ENCODE measurements at places on chromosomes 16 and 17.
A peak's percentile ranks its signal among the peaks of the same experiment; 100 is the strongest.

DNA sequence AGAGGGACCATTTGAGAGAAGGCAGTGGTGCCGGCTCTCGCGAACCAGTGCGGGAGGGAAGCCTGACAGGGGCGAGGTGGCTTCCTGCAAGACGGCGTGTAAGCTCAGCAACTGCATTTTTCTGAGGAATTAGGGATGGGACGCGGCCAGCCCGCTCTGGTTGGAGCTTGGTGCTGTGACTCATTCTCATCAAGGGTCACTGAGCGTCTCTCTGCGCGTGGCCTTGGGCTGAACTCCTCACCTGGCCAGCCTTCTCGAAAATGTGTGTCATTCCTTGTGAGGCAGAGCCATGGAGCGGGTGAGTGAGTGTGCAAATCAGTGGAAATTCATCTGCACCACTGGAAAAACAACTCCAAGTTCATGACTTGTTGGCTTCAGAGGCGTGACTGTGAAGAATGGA is 52.8 kb downstream of the NTN1 start:
- no peak for DNase-seq

GRCh38 chr17:45246861-45247428 is 14.9 kb downstream of the SPATA32 start:
- no peak for DNase-seq

DNA sequence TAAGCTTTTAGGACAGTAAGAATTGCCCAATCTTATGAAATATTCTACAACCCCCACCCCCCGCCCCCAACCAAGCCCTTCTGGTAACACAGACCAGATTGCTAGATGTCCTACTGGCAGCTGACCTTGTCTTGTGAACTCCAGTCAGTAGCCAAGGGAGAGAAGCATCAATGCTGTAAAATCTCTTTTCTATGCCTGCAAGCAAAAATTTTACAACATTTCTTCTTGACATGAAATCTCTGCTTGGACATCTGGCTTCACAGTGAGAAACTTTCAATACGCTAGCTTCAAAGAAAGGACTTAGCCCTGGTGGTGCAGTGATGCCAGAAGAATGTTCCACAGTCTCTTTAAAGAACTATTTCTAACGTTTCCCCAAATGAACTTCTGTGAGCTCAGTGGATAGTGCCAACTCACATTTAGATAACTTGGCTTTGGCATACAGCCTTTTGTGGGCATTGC is 169.3 kb upstream of the AXIN2 start:
- no peak for DNase-seq

DNA sequence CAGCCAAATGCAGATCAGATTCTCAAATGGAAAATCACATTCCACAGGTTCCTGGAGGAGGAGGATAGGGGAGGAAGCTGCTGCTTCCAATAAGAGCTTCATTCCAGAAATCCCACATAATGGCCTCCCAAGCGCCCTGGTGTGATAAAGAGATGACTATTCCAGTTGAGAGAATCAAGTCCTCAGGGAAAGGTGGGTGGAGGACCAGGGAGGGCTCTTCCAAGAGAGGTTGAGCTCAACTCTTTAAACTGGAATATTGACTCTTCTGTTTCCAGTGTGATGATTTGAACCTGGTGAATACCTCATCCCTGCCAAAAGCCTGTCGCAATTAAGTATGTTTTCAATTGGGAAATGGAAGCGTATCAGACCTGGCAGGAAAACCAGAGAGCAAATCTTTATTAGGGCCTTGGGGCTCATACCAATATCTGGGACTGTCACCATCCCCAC is 81.4 kb upstream of the DYNLRB2 start:
- DNase-seq: no peak

DNA sequence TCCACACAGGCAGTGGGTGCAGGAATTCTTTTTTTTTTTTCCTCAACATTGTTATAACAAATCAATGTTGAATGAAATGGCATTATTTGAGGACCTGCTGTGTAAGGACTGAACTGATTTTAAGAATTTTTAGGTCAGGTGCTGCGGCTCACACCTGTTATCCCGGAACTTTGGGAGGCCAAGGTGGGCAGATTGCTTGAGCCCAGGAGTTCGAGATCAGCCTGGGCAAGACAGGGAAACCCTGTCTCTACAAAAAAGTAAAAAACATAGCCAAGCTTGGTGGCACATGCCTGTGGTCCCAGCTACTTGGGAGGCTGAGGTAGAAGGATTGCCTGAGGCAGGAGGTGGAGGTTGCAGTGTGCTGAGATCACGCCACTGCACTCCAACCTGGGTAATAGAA is 12.4 kb downstream of the MPRIP start:
- DNase-seq: no peak

- DNase-seq: no peak
These were observed 238.0 kb upstream of the TBX2 start for GRCh38 chr17:61161615-61162134.

DNA sequence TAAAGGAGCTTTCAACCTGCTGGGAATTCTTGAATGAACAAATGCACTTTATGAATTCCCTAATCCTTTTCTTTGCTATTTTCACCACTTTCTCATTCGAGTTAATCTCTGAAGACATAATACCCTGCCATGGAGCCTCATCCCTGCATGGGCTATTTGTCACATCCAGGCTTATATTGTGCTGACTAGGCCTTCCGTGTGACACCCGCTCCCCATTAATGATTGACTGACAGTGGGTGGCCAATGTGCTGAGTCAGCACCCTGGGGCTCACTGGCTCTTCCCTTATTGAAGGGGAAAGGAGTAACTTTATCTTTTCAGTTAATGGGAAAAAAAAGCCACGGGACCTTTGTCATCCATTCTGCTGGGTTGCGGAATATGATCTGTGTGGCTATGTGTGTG is 1024.8 kb upstream of the EEF2KMT start:
- DNase-seq: no peak

DNA sequence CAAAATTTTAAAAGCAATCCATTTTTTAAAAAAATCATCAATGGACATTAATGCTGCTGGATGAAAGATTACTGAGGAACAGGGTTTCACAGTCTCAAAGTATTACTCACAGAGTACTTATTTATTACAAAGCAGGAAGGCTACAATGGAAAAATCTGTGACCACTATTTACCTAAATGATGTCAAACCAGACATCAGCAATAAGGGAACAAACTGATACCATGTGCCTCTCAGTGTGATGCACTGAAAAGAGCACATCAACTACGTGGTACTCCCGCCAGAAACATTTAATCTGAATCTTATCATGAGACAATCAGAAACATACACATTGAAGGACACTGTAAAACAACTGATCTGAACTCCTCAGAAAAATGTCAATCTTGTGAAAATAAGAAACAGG is 124.2 kb downstream of the PARN start:
- no peak for DNase-seq

GRCh38 chr17:47200325-47200664 is 8.9 kb upstream of the MYL4 start:
- no peak for DNase-seq

DNA sequence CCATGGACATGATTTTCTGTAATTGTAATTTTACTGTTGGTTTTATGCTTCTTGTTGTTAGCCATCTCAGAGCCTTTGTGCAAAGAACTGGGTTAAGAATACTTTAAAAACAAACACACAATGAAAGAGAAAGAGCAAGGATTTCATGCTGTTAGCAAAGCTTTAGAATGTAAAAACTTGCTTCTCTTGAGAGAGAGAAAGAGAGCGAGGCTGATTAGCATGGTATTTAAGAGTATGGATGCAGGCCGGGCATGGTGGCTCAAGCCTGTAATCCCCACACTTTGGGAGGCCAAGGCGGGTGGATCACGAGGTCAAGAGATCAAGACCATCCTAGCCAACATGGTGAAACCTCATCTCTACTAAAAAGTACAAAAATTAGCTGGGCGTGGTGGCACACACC is 76.2 kb downstream of the MSI2 start:
- no peak for DNase-seq

DNA sequence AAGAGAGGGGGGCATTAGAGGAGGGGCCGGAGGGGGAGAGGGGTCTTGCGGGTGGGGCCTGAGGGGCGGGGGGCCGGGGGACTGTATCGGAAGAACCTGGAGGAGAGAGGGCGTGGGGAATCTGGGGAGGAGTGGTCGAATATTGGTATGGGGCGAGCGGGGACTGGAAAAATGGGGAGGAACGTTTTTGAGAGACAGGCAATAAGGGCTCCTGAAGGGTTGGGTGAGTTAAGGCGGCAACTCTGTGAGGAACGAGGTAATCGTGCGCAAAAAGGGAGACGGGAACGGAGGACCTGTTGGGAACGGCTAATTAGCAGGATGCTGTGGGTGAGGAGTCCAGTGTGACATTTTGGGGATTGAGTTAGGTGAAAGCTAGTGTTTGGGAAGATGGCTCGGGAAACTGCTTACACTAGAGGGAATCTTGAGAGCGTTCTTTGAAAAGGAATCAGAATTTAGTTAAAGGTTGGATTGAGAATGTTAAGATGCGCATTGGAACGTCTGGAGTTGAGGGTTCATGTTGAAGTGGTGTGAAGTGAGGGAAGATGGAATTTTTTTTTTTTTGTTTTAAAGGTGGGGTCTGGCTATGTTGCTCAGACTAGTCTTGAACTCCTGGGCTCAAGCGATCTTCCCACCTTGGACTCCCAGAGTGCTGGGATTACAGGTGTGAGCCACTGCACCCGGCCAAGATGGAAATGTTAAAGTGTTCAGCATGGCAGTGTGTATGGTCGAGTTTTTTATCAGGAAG is 662 bp downstream of the WIPF2 start:
- no peak for DNase-seq

DNA sequence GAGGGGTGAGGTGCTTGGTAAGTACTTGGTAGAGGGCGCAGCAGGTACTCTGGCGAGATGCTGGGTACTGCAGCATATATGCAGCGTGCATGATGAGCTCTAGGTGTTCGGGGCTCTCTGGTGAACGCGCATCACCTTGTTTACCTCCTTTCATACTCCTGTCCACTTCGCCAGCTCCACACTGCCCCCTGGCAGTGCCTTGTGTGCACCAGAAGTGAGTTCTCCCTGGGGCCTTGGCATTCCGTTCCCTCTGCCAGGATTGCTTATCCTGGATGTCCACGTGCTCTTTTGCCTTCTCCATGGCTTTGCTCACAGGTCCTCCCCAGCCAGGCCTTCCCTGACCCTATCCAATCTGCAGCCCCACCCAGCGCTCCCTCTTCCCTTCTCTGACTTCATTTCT is 154.2 kb downstream of the MRM1 start:
- DNase-seq: peak; percentile 35
